ENCODE measurements at places on chromosomes 3 and 15.

GRCh38 chr3:105277656-105278055, 89.1 kb upstream of the ALCAM start:
- no peak for DNase-seq

- DNase-seq, result peak; percentile 43
These were observed 37.3 kb downstream of the MLH1 start for GRCh38 chr3:37030588-37030987.

- no peak for DNase-seq
These were observed 309.9 kb upstream of the RASGRP1 start for GRCh38 chr15:38874464-38874863.

GRCh38 chr3:169203631-169204550, 459.6 kb downstream of the MECOM start:
- DNase-seq, result peak; percentile 66

- DNase-seq, result no peak
These were observed 85.3 kb upstream of the RORA start for GRCh38 chr15:61314427-61314826.

DNA sequence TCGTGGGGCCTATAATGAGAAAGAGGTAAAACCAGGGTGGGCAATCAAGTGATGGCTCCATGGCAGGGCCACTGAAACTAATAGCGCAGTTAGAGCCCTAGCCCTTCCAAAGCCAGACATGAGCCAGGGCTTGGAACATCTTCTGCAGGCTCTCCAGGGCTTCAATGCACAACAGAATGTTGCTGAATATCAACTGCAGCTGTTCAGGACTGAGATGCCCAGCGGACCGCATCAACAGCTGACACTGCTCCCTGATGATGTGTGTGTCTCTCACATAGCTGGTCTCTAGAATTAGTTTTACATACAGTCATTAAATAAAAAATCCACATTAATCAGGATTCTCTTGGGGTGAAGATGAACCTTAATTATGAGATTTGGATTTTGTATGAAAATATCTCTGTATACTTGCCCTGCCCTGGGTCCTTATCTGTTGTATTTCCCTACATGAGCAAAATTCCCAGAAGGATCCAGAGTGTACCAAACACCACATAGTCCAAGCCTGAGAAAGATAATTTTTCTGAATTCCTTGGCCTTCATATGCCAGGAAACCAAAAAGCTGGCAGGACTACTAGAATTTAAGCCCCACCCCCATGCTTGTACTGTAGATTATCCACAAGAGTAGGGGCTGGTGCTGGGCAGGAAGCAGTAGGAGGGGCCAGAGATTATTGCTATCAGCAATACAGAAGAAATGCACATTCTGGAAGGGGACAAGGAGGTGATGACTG, 7.7 kb upstream of the GOLGB1 start:
- DNase-seq, result no peak

DNA sequence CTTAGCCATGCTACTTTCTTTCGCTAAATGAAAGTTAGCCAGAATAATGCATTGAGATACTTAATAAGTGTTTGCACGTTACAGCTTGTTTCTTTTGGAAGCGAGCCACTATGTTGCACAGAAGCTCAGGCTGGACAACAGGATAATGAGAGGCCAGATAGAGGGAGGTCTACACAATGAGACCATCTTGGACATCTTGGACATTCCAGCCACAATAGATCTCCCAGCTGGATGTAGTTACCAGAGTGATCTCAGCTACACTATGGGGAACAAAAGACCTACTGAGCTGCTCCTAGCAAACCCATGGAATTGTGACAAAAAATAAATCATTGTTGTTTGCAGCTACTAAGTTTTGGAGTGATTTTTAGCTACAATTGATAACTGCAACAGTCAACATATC, 540.1 kb upstream of the SEMA6D start:
- no peak for DNase-seq

- DNase-seq, result no peak
These were observed 5.0 kb downstream of the ABTB1 start for GRCh38 chr3:127677541-127678314.

DNA sequence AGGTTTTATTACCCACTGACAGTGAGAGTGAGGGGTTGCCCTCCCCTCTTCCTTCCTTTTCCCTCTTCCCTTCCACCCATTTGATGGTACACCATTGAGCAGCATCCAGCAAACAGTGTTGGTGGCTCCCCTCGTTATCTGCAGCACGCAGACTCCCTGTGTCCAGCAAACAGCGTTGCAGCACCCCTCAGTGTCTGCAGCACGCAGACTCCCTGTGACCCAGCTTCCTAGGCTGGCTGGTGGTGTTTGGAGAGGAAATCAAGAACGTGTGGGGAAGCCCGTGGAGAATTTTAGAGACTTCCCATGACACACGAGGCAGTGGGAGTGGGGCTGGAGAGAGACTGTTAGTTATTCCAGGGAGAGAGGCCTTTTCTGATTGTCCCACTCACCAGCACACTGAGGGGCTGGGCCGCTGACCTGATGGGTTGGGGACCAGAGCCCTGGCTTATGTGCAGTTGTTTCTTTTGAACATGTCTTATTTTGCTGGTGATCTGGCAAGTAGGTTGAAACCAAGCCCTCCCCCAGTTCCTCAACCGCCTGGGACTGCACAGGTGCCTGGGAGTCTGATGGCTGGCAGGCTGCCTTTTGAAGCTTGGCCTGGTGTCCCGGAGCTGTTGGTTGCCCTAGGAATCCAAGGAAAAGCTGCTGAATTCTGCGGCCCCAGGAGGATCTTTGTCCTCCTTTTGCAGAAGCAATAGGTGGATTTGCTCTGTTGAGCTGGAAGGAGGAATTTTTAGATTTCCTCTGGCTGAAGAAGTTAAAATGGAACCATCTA, 19.0 kb downstream of the APBA2 start:
- no peak for DNase-seq

GRCh38 chr3:134809427-134810051, 14.5 kb downstream of the EPHB1 start:
- no peak for DNase-seq

DNA sequence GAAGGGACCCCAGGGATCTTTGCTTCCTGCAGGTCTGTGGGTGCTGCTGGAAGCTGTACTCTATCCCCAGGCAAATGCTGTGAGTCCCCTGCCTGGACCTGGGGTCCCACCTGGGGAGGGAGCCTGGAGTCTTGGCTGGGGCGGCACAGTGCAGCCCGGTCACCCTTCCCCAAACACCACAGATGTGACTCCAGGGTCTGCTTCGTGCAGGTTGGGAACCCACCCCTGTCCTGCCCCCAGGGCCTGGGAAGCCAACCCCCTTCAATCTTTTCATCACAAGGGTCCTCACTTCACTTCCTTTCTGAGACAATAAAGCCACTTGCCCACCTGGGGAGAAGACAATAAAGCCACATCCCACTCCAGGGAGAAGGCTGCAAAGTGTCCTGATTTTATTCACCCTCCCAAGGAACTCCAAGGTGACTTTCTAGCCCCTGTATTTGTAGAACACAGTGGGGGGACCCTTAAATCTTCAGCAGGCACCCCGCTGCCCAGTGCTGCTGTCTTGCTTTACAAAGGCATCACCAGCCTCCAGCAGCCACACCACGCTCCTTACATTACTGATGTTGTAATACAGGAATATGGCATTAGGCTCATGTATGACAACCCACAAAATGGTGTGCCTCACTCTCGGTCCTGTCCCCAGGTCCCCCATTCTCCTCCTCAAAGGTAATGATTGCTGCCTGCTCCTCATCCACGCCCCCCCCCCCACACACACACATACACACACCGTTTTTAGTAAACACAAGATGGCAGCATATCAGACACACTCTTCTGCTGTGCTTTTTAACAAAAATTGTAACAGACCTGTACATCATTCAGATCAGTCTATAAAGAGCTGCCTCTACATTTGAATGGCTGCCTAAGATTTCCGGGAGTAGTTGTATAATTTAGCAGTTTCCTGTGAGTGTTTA, 9.9 kb downstream of the C3orf22 start:
- DNase-seq, result no peak

DNA sequence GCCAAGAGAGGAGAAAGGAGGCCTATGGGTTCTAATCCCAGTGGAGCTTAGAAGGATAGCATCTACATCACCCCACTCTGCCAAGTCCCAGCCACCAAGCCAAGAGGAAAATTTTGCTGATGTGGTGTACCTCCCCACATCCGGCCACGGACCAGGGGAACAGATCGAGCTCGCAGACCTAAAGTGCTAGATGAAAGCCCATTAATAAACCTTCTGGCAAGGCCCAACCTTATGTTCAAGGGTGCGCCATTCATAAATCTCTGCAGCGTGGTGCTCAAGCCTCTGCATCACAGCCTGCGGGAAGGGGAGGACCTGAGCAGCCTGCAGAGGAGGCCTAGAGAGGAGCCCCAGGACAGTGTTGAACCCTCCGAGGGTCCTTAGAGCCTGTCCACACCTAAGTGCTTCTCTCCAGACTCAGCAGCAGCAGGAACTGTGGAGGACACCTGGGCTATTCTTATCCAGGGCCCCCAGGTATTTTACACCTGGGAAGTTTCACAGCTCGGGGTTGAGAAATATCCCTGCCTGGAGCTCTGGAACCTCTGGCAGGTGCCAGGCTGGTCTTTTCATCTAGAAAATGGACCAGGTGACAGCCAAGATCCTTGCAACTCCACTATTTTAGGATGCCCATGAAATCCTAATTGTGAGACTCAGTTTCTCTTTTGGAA, 68.0 kb downstream of the MRPL46 start:
- DNase-seq, result no peak

DNA sequence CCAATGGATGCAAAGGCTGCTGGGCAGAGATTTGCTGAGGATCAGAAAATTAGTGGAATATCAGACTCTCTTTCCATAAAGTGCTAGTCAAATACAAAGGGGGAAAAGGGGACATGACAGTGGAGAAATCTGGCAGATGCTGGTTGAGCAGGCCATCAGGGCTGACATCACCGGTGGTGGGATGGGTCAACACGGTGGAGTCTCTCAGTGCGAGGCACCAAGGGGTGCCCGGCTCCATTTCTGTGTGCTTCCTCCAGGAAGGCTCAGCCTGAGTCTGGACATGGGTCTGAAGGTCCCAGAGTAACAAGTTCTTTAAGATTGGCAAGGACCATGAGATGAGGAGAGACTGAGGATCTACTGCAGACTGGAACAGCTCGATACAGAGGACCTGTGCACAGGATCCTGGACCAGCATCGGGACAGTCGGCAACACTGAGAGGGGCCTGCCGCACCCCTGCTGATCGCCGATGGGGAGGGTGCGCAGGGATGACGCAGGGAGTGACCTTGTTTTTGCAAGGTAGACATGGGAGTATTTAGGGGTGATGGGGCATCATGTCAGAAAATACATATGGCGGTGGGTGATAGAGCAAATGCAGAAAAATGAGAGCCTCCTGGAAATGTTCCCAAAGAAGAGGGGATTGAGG, 92.7 kb downstream of the SEC22A start:
- no peak for DNase-seq

Measured in lung (tissue), 17 donors.